ENCODE measurements at places on chromosomes 3 and 15. TPM values are rescaled to one million over a fixed set of nuclear protein-coding genes. Genes with fewer than 3 reads are reported as not detected.

Gene MEGF11
- not detected for total RNA-seq

- DNase-seq = peak; percentile 29
Observed at GRCh38 chr3:101725194-101725889, 928 bp downstream of the CEP97 start.

DNA sequence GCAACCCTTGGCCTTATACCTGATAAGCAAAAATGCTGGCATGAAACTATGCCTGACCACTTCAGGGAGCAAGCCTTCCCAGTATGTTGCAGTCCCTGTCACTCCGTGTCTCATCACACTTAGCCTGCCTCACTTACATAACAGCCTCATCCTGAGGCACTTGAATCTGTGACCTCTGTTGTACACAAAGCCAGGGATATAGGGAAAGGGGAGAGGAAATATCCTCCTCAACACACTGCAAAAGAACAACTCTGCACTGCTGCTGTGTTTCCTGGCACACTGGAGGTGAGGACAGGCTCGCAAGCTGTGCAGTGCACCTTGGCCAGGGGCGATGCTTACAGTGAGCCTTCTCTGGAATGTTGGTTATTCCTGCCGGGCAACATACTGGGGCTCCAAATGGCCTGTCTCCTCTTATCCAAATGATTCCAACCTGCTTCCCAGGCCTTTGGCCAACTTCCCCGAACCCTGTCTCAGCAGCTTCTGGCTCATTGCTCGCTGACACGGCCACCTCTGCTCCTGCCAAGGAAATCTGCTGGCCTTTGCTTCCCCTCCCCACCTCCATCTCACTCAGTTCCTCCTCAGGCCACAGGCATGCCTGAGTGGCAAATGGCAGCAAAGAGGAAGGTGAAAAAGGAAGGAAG, 109.2 kb downstream of the CD47 start:
- DNase-seq = no peak

Gene COMMD2
- 40.9 TPM for total RNA-seq

Gene EPHA6
- total RNA-seq = not detected

DNA sequence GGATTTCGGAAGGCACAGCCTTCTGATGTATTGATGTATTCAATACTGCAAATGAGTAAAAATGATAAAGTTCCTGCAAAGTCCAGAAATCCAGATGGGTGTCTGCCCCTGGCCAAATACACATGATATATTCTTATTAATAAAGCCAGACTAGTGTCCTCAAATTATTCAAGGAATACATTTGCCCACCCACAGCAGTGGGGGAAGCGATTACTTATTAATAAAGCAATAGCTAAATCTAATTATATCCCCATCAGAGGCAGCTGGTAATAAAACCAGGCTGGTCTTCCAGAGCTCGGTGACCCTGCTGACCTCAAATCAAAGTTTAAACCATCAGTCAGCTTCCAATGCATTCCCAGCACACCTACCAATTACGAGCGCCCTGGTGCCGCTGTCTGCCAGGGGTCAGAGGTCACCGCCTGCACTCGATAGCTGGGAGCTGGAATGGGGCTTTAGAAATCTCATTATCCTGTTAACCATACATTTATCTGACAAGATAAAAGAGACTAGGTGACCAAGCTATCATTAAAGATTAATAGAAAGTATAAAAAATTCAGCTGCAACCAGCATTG, 330.3 kb downstream of the UACA start:
- no peak for DNase-seq

Gene DAZL
- not detected for total RNA-seq

Gene SAXO2
- 2.4 TPM for total RNA-seq

GRCh38 chr3:34687671-34688070, 889.2 kb downstream of the PDCD6IP start:
- DNase-seq = no peak

Gene NEK10
- total RNA-seq = 0.80 TPM

GRCh38 chr3:100730524-100730923, 21.2 kb downstream of the TFG start:
- no peak for DNase-seq

- no peak for DNase-seq
Observed at GRCh38 chr3:16538507-16538906, 25.0 kb upstream of the RFTN1 start.

Gene ARL8B
- 56.3 TPM for total RNA-seq

- DNase-seq = no peak
Observed at GRCh38 chr15:32029409-32029861, 880 bp upstream of the CHRNA7 start.

Gene CILP
- total RNA-seq = not detected

DNA sequence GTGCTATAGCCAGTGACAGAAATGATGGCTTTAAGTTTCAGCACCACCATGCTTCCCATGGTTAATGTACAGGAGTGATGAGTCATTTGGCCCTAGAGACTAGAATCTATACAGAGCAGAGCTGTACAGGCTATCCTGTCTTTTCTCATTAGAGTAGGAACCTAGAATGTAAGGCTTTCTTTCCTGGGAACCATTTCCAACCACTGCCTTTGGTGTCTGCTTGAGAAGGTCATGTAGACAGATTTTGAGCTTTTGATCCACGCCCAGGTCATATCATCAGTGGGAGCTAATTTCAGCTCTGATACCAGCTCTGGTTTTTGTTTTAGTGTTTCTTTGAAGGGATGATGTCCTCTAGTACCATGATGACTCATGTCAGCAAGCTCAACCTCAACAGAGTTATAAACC, 543.1 kb downstream of the NTRK3 start:
- no peak for DNase-seq

DNA sequence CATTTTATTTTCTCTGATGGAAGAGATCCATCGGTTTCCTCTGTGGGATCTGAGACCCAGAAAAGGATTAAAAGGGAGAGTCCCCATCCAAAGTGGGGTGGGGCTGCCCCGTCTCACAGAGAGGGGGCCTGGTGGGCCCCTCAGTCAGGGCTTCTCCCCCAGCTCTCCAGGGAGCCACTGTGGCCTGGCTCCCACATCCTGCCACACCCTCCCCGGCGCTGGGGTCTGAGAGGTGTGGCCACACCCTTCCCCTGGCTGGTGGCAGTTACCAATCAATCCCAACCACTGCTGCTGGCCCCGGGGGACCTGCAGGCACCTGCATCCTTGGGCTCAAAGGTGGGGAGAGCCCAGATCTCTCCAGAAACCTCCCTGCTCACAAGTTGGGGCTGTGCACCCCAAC, 161.8 kb upstream of the IQSEC1 start:
- DNase-seq = peak; percentile 28

DNA sequence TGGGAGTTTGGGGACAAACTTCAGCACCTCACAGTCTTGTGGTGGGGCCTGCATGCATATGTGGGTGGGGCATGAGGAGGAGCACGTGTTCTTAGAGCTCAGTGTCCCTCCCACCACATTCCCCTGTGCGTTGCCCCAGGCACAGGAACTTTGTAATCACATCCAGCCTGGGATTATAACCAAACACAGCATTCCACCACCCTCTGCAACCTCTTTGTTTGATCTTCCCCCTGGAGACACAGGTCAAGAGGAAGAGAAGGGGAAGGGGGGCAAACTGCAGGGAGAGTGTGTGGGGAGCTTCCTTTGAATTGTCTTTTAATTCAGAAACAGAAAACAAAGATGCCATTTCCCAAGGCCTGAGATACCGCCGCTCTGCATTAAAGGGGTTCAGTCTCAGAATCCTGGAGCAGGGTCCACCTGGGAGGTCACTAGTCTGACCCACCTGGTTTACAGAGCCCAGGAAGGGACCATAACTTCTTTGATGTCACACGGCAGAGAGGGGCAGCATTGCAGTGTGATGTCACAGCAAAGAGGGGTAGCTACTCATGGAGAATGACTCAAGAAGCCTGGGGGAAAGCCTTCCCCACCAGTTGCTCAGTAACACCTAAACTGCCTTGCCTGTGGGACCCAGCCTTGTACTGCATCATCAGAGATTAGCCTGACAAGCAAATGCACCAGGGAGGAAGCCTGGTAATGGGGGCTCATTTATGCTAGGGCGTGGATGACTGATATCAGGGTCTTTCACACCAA, 106.3 kb upstream of the RNU6-1 start:
- no peak for DNase-seq
